ENCODE measurements at places on chromosomes 2 and 18. TPM values are rescaled to one million over a fixed set of nuclear protein-coding genes. Genes with fewer than 3 reads are reported as not detected.

The ALPP gene
- total RNA-seq = 37.0 TPM

The OTOS gene
- total RNA-seq = not detected

The CCT4 gene
- total RNA-seq = 70.7 TPM

The SNTG2 gene
- total RNA-seq = 3.5 TPM

The EEF1B2 gene
- total RNA-seq = 100 TPM

The DCDC2C gene
- total RNA-seq = not detected

DNA sequence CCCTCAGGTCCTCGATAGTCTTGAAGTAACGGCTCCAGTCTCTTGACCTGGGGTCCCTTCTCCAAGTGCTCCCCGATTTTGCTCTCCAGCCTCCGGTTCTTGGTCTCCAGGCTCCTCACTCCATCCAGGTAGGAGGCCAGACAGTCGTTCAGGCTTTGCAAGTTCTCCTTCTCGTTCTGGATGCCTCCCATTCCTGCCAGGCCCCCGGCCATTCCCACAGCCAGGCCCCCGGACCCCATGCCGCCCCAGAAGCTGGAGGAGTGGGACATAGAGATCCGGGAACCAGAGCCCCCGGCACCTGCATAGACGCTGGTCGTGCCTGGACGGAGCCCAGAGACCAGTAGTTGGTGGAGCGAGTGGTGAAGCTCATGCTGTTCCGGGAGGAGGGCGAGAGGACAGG lies 29.0 kb upstream of the RAB31 start:
- no peaks in the 10 kb centered on the region for H3K27me3 ChIP-seq
- DNase-seq = peak; percentile 64
- H3K27ac ChIP-seq = no peak overlapping the region

GRCh38 chr2:86398500-86399474 lies 42.4 kb upstream of the KDM3A start:
- no peaks in the 10 kb centered on the region for H3K36me3 ChIP-seq
- DNase-seq = no peak
- peaks cover 4% of the 10 kb centered on the region for H3K4me1 ChIP-seq
- no peak overlapping the region for H3K4me3 ChIP-seq
- H3K27me3 ChIP-seq = no peaks in the 10 kb centered on the region

DNA sequence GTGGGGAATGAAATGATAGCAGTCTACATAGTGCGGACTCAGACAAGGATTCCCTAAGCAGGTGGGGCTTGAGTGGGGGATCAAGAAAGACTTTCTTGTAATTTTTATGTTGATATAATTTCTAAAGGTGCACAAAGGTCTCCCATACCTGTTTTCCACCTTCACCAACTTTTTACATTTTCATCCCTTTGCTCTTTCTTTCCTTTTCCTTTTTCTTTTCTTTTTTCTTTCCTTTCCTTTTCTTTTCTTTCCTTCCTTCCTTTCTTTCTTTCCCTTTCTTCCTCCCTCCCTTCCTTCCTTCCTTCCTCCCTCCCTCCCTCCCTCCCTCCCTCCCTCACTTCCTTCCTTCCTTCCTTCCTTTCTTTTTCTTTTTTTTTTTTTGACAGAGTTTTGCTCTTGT lies 10.1 kb upstream of the TRMT61B start:
- no peaks in the 10 kb centered on the region for H3K27me3 ChIP-seq
- H3K27ac ChIP-seq = no peak overlapping the region
- H3K4me1 ChIP-seq = no peaks in the 10 kb centered on the region
- no peak overlapping the region for H3K4me3 ChIP-seq
- no peak for DNase-seq
- H3K36me3 ChIP-seq = no peaks in the 10 kb centered on the region

- no peak overlapping the region for H3K27ac ChIP-seq
- no peaks in the 10 kb centered on the region for H3K4me1 ChIP-seq
- no peak overlapping the region for H3K4me3 ChIP-seq
- H3K36me3 ChIP-seq = no peaks in the 10 kb centered on the region
Observed at GRCh38 chr18:49343179-49343578, 117.3 kb downstream of the DYM start.

DNA sequence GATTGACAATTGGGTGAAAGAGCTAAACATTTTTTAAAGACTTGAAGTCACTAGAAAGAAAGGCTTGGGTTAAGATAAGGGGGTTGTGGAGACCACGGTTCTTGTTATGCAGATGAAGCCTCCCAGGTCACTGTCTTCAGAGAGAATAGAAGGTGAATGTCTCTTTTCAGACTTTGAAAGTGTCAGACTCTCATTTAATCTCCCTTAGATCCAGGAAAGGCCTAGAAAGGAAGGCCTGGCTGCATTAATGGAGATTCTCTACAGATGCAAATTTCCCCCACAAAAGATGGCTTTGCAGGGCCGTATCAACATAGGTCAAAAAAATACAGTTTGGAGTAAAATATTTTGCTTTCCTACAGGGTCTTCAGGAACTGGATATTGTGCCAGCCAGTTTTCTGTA lies 193.9 kb downstream of the RTP5 start:
- no peaks in the 10 kb centered on the region for H3K27me3 ChIP-seq
- no peak for DNase-seq
- no peak overlapping the region for H3K4me3 ChIP-seq
- H3K36me3 ChIP-seq = no peaks in the 10 kb centered on the region
- H3K27ac ChIP-seq = no peak overlapping the region
- no peaks in the 10 kb centered on the region for H3K4me1 ChIP-seq

GRCh38 chr2:100561191-100561590 lies 1.6 kb upstream of the PDCL3 start:
- no peaks in the 10 kb centered on the region for H3K27me3 ChIP-seq
- H3K27ac ChIP-seq = no peak overlapping the region
- H3K4me3 ChIP-seq = no peak overlapping the region
- H3K4me1 ChIP-seq = peaks cover 13% of the 10 kb centered on the region

GRCh38 chr2:46989491-46990230 lies 74.1 kb upstream of the MCFD2 start:
- peaks cover 8% of the 10 kb centered on the region for H3K36me3 ChIP-seq
- peak; percentile 60 for DNase-seq
- H3K27ac ChIP-seq = peak overlapping the region; percentile 83
- no peak overlapping the region for H3K4me3 ChIP-seq

DNA sequence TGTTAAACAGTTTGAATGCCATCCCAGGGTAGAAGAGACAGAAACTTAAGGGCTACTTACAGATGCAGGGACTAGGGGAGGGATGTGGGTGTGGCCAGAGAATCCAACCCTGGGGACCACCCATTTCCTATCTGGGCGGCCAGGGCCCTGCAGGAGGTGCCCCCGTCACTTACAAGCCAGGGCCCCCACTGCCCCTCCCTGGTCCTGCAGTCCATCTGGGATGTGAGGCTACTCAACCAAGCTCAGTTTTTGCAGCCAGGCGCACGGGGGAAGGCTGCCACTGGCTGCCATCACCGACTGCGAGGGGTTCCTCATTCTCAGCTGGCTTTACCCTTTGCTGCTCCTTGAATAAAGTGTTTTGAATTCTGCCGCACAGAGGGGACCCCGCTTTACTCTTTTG lies 42.1 kb downstream of the RRM2 start:
- no peak for DNase-seq
- no peak overlapping the region for H3K27ac ChIP-seq
- H3K36me3 ChIP-seq = no peaks in the 10 kb centered on the region
- H3K27me3 ChIP-seq = no peaks in the 10 kb centered on the region
- H3K4me3 ChIP-seq = no peak overlapping the region

DNA sequence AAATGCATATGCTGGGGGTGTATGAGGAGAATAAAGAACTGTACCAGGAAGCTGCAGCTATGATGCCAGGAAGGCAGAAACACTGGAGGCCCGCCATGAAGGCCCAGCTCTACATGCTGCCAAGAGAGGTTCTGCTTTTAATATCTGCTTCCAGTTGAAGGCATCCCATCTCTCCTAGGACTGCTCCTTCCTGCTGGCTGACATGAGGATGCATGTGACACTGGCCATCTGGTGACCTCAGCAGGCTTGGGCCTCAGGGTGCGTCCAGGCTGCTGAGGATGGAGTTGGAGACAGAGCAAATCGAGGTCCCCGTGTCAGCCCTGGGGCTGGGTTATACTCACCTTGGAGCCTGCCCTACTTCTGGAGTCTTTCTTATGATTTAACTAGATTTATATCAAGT lies 49.0 kb downstream of the PSMG2 start:
- no peak for DNase-seq
- H3K36me3 ChIP-seq = no peaks in the 10 kb centered on the region
- no peaks in the 10 kb centered on the region for H3K27me3 ChIP-seq
- no peaks in the 10 kb centered on the region for H3K4me1 ChIP-seq
- H3K27ac ChIP-seq = no peak overlapping the region
- H3K4me3 ChIP-seq = no peak overlapping the region

GRCh38 chr2:175786471-175787124 lies 215.5 kb downstream of the LNPK start:
- no peak for DNase-seq
- H3K36me3 ChIP-seq = no peaks in the 10 kb centered on the region
- no peaks in the 10 kb centered on the region for H3K27me3 ChIP-seq
- no peak overlapping the region for H3K27ac ChIP-seq
- H3K4me1 ChIP-seq = no peaks in the 10 kb centered on the region

DNA sequence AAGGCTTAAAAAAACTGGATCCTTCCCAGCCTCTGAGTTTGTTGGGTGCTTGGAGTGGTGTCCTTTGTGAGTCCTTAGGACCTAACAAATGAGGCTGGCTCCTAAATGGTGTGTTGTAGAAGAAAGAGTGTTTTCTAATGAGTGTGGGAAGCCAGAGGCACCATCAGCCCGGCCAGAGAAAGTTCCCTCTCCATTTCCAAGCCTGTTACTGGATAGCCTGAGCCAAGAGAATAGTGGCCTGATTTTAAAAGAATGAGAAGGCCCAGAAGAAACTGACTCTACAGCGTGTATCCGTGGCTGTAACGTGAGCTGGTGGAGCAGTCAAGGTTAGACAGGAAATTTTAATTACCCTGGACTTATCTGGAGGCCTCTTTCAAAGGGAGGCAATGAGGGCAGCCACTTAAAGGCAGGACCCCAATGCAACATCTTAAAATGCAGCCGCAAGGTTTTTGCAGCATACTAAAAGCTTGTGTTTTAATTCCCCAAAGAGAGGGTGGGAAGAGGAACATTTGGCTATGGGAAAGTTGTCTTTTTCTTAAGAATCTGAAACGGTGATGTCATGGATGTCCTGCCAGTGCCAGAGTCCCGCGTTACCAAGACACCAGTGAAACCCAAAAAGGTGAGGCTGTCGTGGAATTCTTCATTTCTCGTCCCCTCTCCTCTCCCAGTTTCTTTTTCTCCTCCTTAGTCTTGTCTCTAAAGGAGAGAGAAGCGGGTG lies 4.6 kb downstream of the EFHD1 start:
- no peaks in the 10 kb centered on the region for H3K36me3 ChIP-seq
- no peak overlapping the region for H3K4me3 ChIP-seq
- H3K27ac ChIP-seq = no peak overlapping the region
- no peak for DNase-seq
- H3K27me3 ChIP-seq = peaks cover 16% of the 10 kb centered on the region

GRCh38 chr18:41993151-41993550 lies 38.1 kb downstream of the PIK3C3 start:
- DNase-seq = no peak
- H3K4me3 ChIP-seq = no peak overlapping the region
- H3K27me3 ChIP-seq = no peaks in the 10 kb centered on the region
- H3K36me3 ChIP-seq = peaks cover 22% of the 10 kb centered on the region
- no peak overlapping the region for H3K27ac ChIP-seq

- peaks cover 21% of the 10 kb centered on the region for H3K36me3 ChIP-seq
- H3K4me3 ChIP-seq = peak overlapping the region; percentile 92
- peak; percentile 79 for DNase-seq
- H3K27ac ChIP-seq = no peak overlapping the region
- H3K27me3 ChIP-seq = no peaks in the 10 kb centered on the region
Observed at GRCh38 chr18:36130883-36131653, 1.4 kb downstream of the ELP2 start.

- DNase-seq = no peak
- H3K36me3 ChIP-seq = no peaks in the 10 kb centered on the region
- H3K4me3 ChIP-seq = no peak overlapping the region
- no peak overlapping the region for H3K27ac ChIP-seq
- H3K27me3 ChIP-seq = no peaks in the 10 kb centered on the region
Observed at GRCh38 chr2:121294881-121295840, 10.2 kb upstream of the TFCP2L1 start.

DNA sequence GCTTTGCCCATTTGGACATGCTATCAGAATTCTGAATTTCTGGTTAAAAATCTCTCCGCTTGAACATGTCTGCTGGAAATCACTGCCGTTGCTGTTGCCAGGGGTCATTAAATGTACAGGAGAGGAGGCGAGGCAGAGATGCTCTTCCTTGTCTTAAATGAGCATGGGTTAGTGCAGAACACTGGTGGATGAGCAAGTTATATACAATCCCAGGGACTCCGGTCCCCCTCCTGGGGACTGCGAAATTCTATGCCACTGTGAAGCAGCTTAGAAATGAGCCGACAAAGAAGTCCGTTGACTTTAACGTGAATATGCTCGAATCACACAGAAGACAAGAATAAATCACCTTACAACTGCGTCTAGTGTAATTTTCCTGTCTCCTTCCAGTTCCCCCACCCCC lies 95.1 kb upstream of the KLHL14 start:
- no peaks in the 10 kb centered on the region for H3K4me1 ChIP-seq
- no peaks in the 10 kb centered on the region for H3K27me3 ChIP-seq
- no peak overlapping the region for H3K27ac ChIP-seq
- no peak overlapping the region for H3K4me3 ChIP-seq
- DNase-seq = no peak
- no peaks in the 10 kb centered on the region for H3K36me3 ChIP-seq

- H3K27ac ChIP-seq = no peak overlapping the region
- DNase-seq = no peak
- no peaks in the 10 kb centered on the region for H3K36me3 ChIP-seq
- H3K4me3 ChIP-seq = no peak overlapping the region
Observed at GRCh38 chr18:8860845-8861642, 155.7 kb downstream of the MTCL1 start.

GRCh38 chr2:179744401-179744800 lies 117.0 kb downstream of the ZNF385B start:
- H3K27ac ChIP-seq = peak overlapping the region; percentile 78
- peaks cover 13% of the 10 kb centered on the region for H3K4me1 ChIP-seq
- DNase-seq = no peak
- peak overlapping the region; percentile 32 for H3K4me3 ChIP-seq
- no peaks in the 10 kb centered on the region for H3K36me3 ChIP-seq

GRCh38 chr2:224325941-224326340 lies 76.0 kb downstream of the FAM124B start:
- H3K4me1 ChIP-seq = no peaks in the 10 kb centered on the region
- H3K27ac ChIP-seq = no peak overlapping the region
- no peak overlapping the region for H3K4me3 ChIP-seq
- no peaks in the 10 kb centered on the region for H3K27me3 ChIP-seq

- no peak overlapping the region for H3K4me3 ChIP-seq
- no peaks in the 10 kb centered on the region for H3K36me3 ChIP-seq
- H3K4me1 ChIP-seq = no peaks in the 10 kb centered on the region
- DNase-seq = no peak
- H3K27me3 ChIP-seq = no peaks in the 10 kb centered on the region
Observed at GRCh38 chr2:151063271-151063670, 198.4 kb downstream of the RBM43 start.

All from upper lobe of left lung (tissue), 6 donors.